ENCODE measurements at places on chromosomes 5 and 9.

DNA sequence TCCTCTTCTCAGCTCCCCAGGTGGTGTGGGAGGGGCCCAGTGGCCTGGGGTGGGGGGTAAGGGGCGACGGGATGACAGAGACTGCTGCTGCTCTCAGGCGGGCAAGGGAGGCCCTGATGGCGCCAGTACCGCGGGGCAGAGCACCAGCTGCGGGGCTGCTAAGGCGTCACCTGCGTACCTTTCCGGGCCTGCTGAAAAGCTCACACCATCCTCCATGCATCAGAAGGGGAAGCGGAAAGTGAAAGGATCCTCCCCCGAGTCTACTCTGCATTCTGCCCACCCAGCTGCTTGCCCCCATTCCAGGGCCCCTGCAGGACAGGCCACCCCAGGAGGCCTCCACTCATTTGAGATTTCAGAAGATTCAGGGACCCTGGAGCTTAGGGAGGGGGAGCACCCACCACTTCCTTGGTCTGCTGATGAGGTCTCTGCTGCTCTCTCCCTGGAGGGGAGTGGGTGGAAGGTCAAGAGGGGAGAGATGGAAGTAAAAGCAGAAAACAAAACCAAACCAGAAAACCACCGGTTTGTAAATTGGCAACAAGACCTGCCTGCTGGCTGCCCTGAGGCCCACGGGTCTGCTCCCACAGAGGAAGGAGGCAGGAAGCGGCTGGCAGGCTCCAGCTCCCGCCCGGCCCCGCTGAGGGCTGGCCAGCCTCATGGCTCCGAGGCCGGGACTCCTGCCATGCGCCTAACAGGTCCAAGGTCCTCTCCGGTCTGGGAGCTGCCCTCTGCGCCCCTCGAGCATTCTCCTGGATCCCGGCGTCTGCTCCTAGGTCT, 33.6 kb downstream of the PRRT1B start:
- peak; percentile 7 for DNase-seq

GRCh38 chr9:99725852-99726251, 95.8 kb upstream of the NR4A3 start:
- DNase-seq = no peak

DNA sequence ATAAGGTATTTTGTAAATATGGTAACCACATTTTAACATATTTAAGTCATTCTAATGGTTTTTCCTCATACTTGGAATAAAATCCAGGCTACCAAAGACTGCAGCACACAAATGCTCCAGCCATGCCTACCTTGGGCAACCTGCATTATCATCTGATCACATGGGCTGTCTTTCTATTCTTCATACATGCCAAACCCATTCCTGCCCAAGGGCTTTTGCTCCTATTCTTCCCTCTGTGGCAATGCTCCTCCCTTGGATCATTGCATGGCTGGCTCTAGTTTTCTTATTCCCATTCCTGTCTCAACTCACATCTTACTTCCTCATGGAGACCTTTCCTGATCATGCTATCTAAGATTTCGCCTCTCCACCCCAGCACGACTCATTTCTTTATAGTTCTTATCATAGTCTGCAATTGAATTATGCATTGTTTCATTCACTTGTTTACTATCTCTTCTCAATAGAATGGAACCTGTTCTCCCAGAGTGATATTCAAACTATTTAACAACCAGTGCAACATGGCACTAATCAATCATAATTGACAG, 54.9 kb upstream of the C5orf46 start:
- DNase-seq = no peak

- no peak for DNase-seq
These were observed 308.1 kb downstream of the CTNND2 start for GRCh38 chr5:11596185-11596584.

- no peak for DNase-seq
These were observed 1233.6 kb upstream of the CDH18 start for GRCh38 chr5:21221616-21222015.

GRCh38 chr5:30104872-30105596, 1088.5 kb upstream of the CDH6 start:
- DNase-seq = peak; percentile 33

- DNase-seq = no peak
These were observed 4.3 kb upstream of the RNF44 start for GRCh38 chr5:176541338-176542134.

DNA sequence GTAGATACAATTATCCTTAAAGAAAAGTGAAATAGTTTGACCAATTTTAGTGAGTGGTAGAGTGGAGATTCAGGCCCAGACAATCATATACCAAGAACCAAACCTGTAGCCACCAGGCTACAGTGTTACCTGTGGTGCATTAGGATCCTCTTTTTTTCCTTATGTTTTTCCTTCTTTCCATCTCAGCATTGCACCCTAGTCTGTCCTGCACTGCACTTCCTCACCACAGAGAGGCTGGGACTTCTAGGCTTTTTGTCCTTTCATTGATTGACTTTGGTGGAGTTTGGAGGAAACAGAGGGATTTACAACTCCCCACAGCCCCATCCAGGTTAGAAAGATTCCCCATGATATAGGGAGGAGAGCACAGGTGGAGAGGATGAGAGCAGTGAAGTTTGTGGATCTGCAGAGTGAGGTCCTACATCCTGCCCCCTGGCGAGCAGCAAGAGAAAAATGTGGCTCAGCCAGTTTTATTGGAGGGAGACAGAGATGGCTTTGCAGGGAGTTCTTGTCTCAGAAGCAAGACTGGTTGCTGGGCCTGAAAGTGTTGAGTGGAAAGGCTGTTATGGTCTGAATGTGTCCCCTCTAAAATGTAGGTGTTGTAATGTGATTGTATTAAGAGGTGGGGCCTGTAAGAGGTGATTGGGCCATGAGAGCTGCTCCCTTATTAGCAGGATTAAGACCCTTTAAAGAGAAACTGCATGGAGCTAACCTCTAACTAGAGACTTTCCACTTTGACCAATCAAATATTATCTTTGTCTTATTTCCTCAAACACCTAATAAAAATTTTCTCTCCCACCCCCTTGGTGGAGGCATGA, 36.2 kb downstream of the KIF4B start:
- peak; percentile 39 for DNase-seq

DNA sequence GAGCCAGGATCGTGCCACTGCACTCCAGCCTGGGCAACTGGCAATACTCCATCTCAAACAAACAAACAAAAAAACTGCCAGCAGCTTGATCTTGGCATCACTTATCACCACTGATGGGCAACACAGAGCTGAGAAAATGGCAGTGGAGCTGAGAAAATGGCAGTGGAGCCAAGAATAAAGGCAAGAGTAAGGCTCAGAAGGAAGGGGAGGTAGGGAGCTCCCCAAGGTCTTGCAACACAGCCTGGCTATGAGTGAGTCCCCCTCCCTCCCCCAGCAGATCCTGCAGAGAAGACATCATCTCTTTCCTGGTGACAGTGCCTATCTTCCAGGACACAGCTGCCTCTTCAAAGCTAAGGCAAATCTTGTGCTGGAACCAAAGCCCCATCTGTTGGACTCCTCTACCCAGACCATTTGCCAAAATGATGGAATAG, 70.3 kb downstream of the UGCG start:
- no peak for DNase-seq

- no peak for DNase-seq
These were observed 190.0 kb downstream of the SLF1 start for GRCh38 chr5:94808497-94808896.

- no peak for DNase-seq
These were observed 778.1 kb upstream of the WWC1 start for GRCh38 chr5:167513381-167513780.

- DNase-seq = peak; percentile 78
These were observed 2.5 kb downstream of the PTGES2 start for GRCh38 chr9:128124873-128125579.

- DNase-seq = peak; percentile 13
These were observed 1.3 kb downstream of the SPATA31E1 start for GRCh38 chr9:87883990-87884389.

GRCh38 chr9:18969128-18969527, 63.9 kb downstream of the SAXO1 start:
- no peak for DNase-seq

DNA sequence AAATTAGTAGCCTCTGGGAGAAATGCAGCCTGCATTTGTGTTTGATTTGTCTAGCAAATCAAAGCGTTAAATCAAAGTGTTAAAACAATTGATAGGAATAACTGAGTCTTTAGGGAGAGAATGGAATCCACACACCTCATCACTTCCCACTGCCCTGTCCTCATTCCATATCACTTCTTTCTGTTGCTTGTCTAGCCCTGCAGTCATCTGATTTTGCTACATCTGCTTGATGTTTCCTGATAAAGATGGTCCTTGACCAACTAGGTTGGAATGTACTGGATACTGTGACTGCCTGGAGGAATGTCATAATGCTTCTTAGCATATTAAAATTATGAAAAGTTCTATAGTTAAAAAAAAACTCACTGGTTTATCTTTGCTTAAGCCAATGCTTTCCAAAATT, 119.9 kb downstream of the DOCK2 start:
- DNase-seq = peak; percentile 38

All from choroid plexus epithelial cell (primary cell).